ENCODE measurements at places on chromosomes 7 and 10.
A peak's percentile ranks its signal among the peaks of the same experiment; 100 is the strongest.

DNA sequence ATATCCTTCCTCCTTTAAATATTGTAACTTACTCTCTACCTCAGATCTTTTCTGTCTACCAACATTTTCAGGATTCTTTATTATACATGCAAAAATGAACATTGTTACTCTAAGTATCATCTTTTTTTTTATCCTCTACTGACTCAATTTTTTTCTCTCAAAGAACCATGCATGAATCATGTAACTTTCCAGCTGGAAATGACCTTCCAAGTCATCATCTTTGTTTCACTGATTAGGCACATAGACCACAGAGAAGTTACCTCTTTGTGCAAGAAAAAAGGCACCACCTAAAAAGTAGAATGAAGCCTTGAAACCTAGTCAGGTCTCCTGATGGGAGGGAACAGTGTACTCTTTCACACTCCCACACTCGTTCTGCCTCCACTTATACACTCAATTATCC lies 234.9 kb downstream of the HGF start:
- no peak for DNase-seq

GRCh38 chr10:3528271-3528670 lies 256.7 kb downstream of the KLF6 start:
- no peak for DNase-seq

DNA sequence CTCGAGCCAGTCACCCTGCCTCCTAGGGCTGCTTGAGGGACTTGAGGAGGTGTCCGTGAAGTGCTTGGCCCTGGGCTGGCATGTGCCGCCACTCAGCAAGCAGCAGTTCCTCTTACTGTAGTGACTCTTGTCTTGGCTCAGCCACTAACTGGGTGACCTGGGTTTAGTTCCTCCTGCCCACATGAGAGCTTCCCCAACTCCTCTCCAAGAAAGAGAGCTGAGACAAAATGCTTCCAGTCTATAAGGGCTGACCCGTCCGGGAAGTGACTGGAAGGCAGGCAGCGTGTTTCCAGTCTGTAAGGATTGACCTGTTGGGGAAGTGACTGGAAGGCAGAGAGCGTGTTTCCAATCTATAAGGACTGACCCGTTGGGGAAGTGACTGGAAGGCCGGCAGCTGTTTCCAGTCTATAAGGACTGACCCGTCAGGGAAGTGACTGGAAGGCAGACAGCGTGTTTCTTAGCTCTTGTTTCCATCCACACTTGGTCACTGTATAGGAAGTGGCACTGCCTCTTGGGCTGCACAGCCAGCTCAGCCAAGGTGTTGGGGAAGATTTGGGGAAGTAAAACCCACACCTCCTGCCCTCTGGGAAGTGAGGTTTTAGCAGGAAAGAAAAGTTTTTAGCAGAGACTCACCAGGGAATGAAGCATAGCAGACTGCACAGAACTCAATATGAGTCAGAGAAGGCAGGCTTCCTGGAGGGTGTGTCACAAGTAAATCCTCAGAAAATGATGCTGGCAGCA lies 53.3 kb upstream of the PPIF start:
- DNase-seq: peak; percentile 95

- DNase-seq: no peak
These were observed 294.3 kb downstream of the RPS24 start for GRCh38 chr10:78327778-78328591.

DNA sequence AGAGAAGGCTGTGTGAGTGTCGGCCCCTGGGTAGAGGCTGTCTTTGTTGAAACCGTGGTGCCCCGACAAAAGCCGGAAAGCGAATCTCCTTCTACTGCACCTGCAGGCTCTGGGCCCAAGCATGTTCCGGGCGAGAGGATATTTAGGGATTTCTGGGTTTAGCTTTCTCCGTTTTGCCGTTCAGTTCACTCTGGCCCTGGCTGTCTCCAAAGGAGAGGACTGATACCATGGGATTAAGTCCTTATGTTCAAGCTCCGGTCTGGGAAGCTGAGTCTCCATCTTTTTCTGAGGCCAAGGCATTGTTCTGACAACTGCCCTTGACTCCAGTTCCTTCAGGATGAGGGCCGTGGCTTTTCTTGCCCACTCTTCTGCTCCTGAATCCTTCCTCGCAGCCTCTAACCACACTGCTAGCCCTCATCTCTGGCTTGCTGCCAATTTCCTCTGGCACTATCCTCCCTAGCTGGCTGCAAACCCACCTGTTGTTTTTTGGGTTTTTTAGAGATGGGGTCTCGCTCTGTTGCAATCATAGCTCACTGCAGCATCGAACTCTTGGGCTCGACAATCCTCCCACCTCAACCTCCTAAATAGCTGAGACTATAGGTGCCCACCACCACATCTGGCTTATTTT lies 206.8 kb downstream of the SKIDA1 start:
- no peak for DNase-seq

DNA sequence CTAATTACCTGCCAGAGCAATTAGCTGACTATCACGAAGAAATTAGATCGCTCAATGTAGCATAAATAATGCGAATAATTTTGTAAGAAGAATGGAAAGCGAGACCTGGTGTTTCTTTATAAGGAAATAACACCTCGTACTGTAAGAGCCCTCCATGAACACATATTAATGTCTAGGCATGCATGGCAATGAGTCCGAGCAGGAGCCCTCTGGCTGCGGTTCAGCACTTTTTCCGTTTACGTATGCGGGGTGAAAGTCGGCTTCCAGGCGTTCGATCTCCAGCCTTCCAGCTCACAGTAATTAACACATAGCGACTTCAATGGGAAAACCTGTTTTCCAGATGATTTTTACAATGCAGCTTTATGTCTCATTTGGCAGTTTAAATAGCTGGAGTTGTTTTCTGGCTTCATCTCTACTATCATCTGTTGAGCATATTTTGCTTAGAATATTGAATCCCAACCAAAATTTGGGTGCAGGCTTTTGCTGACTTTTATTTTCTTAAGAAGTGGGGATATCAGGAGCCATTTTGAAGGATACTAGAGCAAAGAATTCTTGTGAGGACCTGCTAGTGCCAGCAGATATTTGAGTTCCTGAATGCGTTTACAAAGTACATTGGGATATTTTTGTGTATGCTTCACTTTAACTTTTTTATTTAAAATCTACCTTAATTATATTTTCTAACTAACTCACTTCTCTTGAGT lies 7.2 kb upstream of the SP8 start:
- no peak for DNase-seq

DNA sequence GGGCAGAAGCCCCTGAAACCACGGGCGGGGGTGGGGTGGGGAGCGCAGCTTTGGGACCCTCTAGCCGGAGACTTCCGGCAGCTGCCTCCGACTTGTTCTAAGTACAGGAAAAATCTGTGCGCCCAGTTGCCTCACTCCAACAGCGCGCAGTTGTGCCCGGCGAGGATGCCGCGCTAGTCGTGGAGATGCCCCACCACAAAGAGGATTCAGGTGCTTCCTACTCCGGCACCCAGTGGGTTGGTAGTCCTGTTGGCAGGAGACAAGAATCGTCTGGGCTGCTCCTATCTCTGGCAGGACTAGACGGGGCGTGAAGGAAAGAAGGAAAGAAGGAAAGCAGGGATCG lies 465 bp upstream of the NPY start:
- no peak for DNase-seq

DNA sequence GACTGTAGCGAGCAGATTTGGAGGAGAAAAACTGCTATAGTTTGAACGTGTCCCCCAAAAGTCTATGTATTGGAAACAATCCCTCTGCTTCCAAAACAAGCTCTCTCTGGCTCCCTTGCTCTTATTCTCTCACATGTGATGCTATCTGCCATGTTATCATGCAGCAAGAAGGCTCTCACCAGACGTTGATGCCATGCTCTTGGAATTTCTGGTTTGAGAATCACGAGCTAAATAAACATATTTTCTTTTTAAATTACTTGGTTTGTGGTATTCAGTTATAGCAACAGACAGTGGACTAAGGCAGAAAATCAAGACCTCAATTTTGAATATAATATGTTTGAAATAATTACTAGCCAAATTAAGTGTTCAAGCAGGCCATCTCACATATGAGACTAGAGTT lies 17.5 kb upstream of the GNAT3 start:
- no peak for DNase-seq

GRCh38 chr10:14751014-14751896 lies 23.4 kb downstream of the FAM107B start:
- peak; percentile 90 for DNase-seq

- no peak for DNase-seq
These were observed 77.1 kb upstream of the DUSP5 start for GRCh38 chr10:110420401-110421193.

GRCh38 chr10:16195178-16195769 lies 241.5 kb upstream of the PTER start:
- DNase-seq: peak; percentile 23

DNA sequence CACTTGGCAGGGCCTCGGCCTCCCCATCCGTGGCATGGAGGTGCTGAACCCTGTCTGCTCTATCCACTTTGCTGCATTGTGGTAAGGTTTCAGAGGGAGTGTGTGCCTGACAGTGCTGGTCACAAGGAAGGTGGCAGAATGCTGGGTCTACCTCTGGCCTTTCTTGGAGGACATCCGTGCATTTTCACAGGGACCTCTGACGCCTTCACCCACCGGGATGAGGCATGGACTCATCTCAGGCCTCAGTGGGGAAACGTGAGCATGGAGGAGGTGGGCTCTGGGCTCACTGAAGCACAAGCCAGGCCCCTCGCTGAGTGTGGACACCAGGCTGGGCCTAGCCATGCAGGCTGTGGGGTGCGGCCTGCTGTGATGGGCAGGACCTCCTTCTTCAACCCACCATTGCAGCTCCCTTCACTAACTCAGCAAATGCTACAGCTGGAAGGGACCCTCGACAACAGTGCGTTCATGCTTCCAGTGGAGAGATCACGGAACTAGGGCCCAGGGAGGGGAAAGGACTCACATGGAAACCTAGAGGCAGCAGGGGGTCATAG lies 8.6 kb downstream of the TBATA start:
- DNase-seq: no peak

DNA sequence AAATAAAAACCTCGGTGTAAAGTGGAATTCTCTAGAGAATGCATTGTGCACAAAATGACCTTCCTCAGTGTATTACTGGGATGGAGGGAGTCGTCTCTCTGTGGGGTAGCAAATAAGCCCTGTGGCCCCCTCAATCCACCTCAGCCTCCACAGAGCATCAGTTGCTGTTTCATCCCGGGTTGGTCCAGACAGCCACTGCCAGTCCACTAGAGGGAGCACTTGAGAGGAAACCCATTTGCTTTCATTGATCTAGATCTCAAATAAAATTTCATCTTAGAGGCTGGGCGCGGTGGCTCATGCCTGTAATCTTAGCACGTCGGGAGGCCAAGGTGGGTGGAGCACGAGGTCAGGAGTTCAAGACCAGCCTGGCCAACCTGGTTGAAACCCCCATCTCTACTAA lies 1128.7 kb downstream of the CNTNAP2 start:
- DNase-seq: peak; percentile 77

DNA sequence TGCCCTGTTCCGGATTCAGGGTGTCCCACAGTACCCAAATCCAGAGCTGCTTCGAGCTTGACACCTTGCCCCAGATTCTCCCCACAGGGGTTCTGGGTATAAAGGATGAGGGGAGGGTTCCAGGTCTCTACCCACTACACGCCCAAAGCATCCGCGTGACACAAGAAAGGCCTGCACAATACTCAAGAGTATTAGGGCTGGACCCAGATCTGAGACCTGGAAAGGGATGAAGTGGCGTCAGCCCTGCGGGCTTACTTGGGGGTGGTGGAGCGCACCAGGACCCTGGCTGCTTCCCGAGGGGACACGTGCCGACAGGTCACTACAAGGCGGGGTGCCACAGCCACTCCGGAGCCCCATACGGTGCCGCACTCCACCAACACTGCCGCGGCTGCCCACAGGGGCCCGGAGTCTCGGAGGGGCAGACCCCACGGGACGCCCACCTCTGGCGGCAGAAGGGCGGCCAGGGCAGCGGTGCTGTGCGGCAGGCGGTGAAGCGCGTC lies 1.3 kb downstream of the TYSND1 start:
- no peak for DNase-seq

DNA sequence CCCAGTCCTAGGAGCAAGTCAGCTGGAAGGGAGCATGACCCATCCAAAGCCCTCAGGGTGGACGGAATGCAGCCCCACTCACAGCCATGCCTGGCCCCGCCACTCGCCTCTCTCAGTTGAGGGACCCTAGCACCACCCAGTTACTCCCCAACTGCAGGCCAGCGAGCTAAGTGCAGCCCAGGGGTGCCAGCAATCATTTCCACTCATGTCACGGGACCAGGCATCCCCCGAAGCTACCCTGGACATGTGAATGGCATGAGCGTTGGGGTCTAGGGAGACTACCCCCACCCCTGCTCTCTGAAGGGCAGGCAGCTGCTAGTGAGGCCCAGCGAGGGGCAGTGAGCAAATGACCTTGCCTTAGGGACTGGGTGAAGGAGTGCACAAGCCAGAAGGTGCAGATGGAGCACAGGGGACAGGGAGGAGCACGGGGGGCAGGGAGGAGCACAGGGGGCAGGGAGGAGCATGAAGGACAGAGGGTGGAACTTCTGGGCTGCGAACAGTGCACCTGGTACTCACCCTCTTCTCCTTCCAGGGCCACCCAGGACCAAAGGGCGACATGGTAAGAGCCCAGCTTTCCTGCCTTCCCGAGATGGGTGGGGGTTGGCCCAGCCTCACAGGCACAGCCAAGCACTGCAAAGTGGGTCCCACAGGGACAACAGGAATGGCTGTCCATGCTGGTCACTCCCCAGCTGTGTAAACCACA lies 87.3 kb downstream of the COL13A1 start:
- DNase-seq: no peak

DNA sequence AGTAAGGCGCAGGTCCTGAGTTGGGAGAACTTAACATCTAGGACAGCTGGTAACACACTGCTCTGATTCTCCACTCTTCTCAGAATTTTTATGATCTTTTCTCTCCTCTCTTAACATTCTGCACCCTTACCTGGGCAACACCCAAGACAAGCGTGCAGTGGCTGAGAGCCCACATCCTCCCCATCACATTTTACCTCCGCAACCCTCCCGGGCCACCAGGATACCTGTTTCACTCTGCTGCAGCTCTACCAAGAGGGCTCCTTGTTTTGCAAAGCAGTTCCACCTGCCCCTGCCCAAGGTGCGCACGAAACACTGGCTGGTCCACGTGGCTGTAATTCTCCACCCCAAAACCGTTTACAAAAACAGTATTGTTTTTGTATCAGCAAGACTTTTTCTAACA lies 81.5 kb downstream of the ITIH5 start:
- no peak for DNase-seq

GRCh38 chr10:102645388-102645740 lies 1.1 kb downstream of the TRIM8 start:
- DNase-seq: peak; percentile 57
